ENCODE measurements at places on chromosomes 11 and 22. TPM values are rescaled to one million over a fixed set of nuclear protein-coding genes. Genes with fewer than 3 reads are reported as not detected.

OR8K5 gene
- total RNA-seq, result not detected

OR10G4 gene
- total RNA-seq, result not detected

HMOX1 gene
- 60.6 TPM for total RNA-seq

SAA4 gene
- total RNA-seq, result not detected

Data from glomerular endothelial cell (primary cell).